RPMI7951 (cell line): ENCODE measurements at places on chromosomes 7 and 10.
A peak's percentile ranks its signal among the peaks of the same experiment; 100 is the strongest.

- DNase-seq, result no peak
Observed at GRCh38 chr7:140898786-140899536, 25.8 kb downstream of the BRAF start.

DNA sequence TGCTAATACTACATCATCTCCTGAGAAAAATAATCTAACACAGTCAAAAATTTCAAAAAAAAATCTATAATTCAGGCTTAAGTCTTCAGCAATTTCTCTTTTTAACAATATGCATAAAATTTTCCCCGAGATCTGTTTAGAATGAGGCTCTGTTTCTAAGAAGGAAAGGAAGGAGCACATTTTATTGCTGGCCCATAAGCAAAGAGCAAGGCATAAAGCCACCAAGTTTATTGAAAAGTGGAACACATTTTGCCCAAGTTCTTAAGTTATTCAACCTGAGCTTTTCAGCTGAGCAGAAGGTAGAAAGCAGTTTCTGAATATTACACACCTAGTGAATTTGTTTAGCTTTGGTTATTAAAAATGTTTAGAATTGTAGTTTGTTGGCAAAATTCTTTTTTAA is 73.9 kb downstream of the AGMO start:
- no peak for DNase-seq

- DNase-seq, result no peak
Observed at GRCh38 chr7:150848561-150849115, 3.7 kb upstream of the AOC1 start.

GRCh38 chr10:14086596-14086995 is 244.1 kb downstream of the FRMD4A start:
- no peak for DNase-seq

DNA sequence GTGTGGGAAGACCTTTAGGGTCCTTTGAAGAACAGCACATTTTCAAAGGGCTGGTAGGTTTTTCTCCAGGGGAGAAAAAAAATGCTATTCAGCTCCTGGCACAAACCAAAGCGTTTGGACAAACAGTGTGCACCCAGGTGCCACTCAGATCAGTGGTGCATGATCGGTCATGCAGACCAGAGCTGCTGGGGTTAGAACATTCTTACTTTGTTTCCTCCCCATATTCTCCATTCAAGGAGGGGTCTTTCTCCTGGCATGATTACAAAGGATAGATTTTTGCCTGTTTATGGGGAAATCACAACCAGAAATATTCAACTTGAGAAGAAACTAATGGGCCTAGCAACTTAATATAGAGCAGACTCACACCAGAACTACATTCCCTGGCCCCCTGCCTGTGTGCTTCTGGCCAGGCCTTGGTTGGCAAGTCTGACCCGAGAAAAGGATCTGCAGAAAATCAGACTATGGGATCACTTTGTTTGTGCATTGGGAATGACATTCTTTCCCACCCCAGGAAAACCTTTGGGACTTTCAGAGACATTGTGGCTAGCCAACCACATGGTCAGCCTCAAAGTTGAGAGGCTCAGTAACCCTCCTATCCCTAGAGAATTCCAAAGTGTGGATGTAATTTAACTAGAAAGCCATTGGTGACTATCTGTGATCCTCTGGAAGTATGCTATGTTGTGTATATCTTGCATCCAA is 82.3 kb upstream of the FGL2 start:
- no peak for DNase-seq

GRCh38 chr10:119655566-119656001 is 4.4 kb downstream of the BAG3 start:
- peak; percentile 77 for DNase-seq

DNA sequence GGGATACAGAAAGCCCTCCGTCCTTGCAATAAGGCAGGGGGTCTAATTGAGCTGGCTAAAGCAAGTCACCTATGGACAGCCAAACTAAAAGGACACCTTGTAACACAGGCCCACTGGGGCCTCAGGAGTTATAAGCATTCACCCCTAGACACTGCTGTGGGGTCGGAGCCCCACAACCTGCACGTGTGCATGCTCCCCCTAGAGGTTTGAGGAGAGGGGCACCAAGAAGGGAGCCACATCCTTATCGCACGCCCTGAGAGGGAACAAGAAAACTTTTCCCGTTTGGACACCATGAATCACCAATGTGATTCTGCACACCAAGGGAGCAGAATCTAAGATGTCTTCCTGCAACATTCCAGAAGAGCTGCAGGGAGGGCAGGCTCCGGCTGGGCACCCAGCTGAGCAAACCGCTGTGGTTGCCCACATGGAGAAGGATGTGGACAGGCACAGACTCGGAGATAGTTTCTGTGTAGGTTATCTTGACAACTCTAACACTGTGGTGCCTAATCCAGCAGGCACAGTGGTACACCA is 17.7 kb upstream of the TARP start:
- DNase-seq, result no peak

DNA sequence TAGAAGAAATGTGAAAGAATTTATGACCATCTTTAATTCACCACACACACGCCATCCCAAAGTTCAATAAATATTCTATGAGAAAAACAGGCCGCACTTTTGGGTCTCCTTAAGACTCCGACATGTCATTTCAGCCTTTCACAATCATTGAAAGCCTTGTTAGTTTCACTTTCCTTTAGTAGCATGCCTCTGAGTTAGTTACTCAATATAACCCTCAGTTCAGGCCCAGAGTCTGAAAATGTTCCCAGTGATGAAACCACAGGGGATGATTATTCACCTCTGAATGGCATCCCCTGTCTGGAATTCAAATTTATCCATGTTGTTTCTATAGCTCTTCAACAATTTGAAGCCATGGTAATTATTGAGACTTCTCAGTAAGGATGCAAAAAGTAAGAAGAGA is 278.1 kb upstream of the NRP1 start:
- DNase-seq, result peak; percentile 89

DNA sequence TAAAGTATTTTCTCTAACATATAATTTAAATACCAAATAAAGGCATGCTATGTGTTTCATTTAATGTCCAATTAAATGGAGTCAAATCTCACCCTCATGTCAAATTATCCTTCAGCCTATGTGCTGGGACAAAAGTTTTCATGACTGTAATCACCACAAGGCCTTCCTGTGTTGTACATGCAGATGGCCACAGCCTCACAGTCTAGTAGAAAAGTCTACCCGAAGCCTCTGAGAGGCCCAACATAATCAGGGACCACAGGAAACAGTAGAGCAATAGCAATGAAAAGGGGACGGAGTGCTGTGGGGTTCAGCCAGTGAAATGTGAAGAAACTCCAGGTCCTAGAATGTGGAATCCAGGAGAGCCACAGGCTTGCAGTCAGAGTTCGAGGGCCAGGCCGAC is 140.2 kb upstream of the KLF6 start:
- DNase-seq, result no peak

DNA sequence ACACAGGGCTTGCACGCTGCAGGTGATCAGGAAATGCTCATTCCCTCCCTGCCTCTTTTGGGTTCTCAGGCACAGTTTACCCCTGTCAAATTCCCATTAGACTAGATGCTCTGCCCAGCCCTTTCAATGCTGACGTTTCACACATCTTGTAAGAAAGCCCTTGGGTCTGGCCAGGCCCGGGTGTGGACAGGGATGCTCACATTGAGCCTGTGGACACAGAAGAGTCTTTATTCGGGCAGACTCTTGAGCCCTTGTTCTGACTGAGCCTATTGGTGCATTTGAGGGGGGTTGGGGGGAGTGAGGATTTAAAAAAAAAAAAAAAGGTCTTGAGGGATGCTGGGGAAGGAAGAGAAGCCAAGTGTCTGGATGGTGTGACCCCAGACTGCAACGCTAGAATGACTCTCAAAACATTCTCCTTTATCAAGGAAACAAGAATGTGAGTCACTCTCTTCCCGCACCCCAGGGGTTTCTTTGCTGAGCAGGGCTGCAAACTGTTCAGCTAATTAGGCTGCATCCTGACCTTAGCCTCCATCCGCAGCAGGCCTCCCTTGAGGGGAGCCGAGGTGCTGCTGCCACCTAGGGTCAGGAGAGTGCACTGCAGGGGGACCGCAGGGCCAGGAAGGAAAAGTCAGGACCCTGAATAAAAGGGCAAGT is 53.6 kb upstream of the TMEM72 start:
- DNase-seq, result peak; percentile 88

- peak; percentile 95 for DNase-seq
Observed at GRCh38 chr10:70694418-70695141, 22.3 kb downstream of the ADAMTS14 start.

- DNase-seq, result peak; percentile 21
Observed at GRCh38 chr10:122543676-122544445, 16.7 kb upstream of the DMBT1 start.

DNA sequence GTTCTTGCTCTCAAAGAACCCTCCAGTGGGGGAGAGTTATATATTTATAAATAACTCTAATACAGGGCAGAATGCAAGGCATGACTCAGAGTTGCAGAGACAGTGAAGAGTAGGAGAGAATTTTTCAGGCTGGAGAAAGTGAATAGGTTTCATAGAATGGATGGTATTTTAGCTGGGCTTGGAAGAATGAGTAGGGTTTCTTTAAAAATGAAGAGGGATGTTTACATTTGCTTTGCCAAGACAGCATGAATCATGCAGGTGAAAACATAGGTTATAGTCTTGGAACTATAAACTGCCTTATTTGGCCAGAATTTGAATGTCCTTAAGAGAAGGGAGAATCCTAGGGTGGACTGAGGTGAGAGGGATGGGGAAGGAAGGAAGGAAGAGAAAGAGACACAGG is 124.8 kb downstream of the CPED1 start:
- no peak for DNase-seq

DNA sequence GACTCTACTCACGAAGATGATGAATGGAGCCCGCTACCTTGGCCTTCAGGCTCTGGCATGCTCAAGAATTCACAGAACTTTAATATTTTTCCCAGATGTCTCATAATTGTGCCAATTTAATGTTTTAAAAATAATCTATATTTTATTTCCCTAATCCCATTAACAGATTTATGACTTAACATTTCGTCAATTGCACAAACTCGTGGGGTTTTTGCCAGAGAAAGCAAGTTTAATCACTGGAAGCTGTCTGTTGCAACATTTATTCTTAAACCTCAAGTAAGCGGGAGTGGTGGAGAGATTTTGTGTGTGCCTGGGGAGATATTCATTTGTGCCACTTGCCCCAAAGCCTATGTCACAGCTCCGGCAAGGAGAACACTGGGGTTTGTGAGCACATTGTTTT is 117.9 kb downstream of the TEX36 start:
- no peak for DNase-seq

- DNase-seq, result peak; percentile 44
Observed at GRCh38 chr10:15605740-15606369, 113.9 kb downstream of the ITGA8 start.

DNA sequence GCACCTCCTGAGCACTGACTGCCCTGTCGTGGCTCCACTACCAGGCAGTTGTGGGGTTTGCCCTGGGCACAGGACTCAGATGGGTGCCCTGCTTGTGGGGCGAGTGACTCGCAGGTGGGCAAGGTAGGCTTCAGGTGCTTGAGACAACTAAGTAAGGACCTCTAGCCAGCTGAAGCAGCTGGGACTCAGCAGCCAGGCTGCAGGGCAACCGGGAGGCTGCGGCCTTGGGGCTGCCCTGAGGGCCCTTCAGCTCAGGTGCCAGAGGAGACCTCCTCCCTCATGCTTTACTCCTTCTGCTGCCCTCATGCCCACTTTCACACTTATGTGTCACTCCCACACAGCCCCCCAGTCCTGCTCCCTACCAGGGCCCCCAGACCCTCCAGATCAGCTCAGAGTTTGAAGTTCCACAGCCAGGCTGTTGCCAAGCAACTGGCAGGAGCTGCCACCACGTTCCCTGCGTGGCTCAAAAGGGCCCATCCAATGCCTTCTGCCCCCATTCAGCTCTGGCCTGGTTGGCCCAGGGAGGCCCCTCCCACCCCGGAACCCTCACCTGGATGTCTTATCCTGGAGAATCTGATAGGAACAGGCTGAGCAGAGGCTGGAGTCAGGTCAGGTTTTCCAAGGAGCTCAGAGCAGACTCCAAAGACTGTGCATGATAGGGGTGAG is 10.0 kb downstream of the TLX1 start:
- DNase-seq, result no peak

- no peak for DNase-seq
Observed at GRCh38 chr7:91717681-91718470, 162.6 kb downstream of the MTERF1 start.

DNA sequence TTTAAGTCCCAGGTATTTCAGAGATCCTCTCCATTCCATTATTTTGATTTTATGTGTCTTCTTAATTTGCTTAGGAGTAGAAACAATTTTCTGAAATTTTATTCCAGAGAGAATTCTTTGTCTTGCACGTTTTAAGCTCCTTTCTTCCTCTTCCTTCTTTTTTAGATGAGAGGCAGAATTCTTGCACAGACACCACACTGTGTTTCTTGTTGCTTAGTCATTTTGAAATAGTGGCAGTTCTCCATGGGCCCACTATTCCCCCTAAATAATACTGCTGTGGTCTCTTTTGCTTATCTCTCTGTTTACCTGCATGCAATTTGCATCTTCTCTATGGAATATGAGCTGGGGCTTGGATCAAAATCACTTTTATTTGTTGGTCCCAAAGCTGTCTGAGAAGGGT is 54.3 kb upstream of the WAC start:
- no peak for DNase-seq

- DNase-seq, result peak; percentile 97
Observed at GRCh38 chr7:84701524-84702306, 485.1 kb downstream of the SEMA3D start.

DNA sequence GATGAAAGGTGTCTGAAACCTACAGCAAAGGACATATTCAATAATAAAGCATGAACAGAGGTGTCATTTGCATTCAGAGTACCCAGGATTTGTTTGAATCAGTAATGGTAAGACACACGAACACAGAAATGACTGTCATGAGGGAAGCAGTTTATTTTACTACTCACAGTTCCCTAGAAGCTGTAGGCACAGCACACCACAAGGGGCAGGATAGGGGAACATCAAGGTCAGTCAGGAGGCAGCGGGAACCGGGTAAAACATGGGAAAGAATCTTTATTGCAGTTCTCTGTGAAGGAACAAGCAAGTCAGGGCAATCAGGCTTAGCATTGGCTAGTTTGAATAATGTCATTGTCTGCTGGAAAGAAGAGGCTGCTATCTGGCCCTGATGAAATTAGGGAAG is 70.2 kb upstream of the PDSS1 start:
- peak; percentile 13 for DNase-seq

DNA sequence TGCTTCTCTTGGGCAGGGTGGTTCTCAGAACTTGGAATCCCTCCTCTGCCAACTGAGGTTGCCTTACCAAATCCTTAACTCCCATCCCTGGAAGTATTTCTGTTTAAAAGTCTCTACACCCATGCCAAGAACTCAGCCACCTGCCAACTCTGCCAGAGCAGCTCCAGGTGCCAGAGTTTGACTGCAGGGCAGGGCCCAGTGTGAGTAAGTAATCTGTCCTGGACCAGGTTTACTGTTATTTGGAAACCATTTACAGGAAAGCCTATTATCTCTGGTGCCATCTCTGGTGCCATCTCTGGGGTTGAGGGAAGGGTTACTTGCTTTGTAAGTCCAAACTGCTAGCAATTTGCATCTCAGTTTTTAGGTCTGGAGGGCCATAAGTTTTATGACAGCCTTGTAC is 2.5 kb downstream of the TSPAN15 start:
- DNase-seq, result no peak
